ENCODE measurements at places on chromosomes 1 and 21.
A peak's percentile ranks its signal among the peaks of the same experiment; 100 is the strongest.

- no peak for DNase-seq
Measured at GRCh38 chr1:13930151-13930550, 230.2 kb downstream of the PRDM2 start.

- DNase-seq: no peak
Measured at GRCh38 chr1:243733670-243734307, 116.3 kb downstream of the AKT3 start.

GRCh38 chr1:40880813-40881549 lies 18.8 kb upstream of the CITED4 start:
- no peak for DNase-seq

- no peak for DNase-seq
Measured at GRCh38 chr1:45815667-45816458, 12.5 kb downstream of the MAST2 start.

DNA sequence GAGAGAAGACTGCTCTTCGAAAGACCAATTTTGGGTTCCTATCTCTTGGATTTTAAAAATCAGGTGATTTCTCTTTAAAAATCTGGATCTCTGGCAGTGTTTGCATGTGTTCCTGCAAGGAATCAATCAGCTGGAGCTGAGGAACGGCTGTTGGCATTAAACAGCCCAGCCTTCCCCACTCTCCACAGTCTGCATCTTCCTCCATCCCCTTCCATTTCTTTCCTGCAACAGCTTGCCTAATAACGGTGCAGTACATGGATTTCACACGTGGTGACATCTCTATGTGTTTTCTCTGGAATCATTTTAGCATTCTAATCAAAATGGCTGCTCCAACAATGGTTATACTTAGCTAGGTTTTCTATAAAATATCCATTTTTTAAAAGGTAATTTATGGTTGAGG lies 20.0 kb downstream of the RIPPLY3 start:
- DNase-seq: no peak

- DNase-seq: no peak
Measured at GRCh38 chr1:96364576-96364975, 357.0 kb upstream of the PTBP2 start.

GRCh38 chr1:156064615-156065014 lies 3.7 kb downstream of the RAB25 start:
- no peak for DNase-seq

- peak; percentile 34 for DNase-seq
Measured at GRCh38 chr21:34606051-34606450, 8.9 kb downstream of the RCAN1 start.
